ENCODE measurements at places on chromosomes 4 and X. TPM values are rescaled to one million over a fixed set of nuclear protein-coding genes. Genes with fewer than 3 reads are reported as not detected.

The SORBS2 gene
- total RNA-seq = 17.7 TPM

The PFKFB1 gene
- 0.35 TPM for total RNA-seq

The AKAP14 gene
- total RNA-seq = not detected

- no peak for DNase-seq
- no peaks in the 10 kb centered on the region for H3K36me3 ChIP-seq
- H3K27ac ChIP-seq = no peak overlapping the region
- no peak overlapping the region for H3K4me3 ChIP-seq
- peaks cover 9% of the 10 kb centered on the region for H3K27me3 ChIP-seq
These were observed 68.5 kb upstream of the PPP2R3B start for GRCh38 chrX:455199-455598.

DNA sequence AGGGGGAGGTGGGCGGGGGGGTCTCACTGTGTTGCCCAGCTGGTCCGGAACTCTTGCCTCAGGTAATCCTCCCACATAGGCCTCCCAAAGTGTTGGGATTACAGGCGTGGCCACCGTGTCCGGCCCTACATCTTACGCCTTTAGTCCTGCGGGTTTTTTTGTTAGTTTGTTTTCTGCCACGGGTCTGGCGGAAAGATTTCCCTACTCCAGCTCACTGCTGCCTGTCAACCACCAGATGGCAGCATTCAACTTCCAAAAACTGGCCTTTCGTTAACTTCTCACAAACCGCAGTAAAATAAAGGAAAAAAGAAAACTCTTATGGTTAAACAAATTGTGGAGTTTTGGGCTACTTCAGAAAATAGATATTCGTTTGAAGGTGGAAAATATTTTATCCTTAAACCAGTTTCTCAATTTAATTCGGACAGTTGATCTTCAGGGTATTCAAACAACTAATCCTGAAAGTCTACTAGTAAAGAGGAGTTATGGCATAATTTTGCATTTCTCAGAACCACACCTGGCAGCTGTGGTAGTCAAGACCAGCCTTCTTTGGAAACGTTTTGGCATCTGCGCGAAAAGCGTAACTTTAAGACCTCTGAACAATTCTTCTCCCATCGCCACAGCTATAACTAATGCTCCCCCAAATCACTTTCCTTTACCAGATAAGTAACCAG is 41.1 kb downstream of the LUZP4 start:
- no peak overlapping the region for H3K4me3 ChIP-seq
- no peak overlapping the region for H3K27ac ChIP-seq
- no peaks in the 10 kb centered on the region for H3K36me3 ChIP-seq
- peaks cover 18% of the 10 kb centered on the region for H3K27me3 ChIP-seq
- peak; percentile 88 for DNase-seq

GRCh38 chr4:149280806-149281205 is 534.8 kb downstream of the IQCM start:
- H3K36me3 ChIP-seq = no peaks in the 10 kb centered on the region
- no peaks in the 10 kb centered on the region for H3K27me3 ChIP-seq
- no peak overlapping the region for H3K4me3 ChIP-seq
- peak overlapping the region; percentile 4 for H3K27ac ChIP-seq

- no peaks in the 10 kb centered on the region for H3K27me3 ChIP-seq
- H3K4me3 ChIP-seq = no peak overlapping the region
- no peaks in the 10 kb centered on the region for H3K36me3 ChIP-seq
- peak; percentile 33 for DNase-seq
- H3K4me1 ChIP-seq = no peaks in the 10 kb centered on the region
- H3K27ac ChIP-seq = no peak overlapping the region
These were observed 25.8 kb upstream of the VEGFC start for GRCh38 chr4:176818531-176818930.

- H3K4me1 ChIP-seq = no peaks in the 10 kb centered on the region
- DNase-seq = no peak
- H3K4me3 ChIP-seq = no peak overlapping the region
- H3K27me3 ChIP-seq = no peaks in the 10 kb centered on the region
These were observed 114.8 kb upstream of the MAP9 start for GRCh38 chr4:155491336-155492120.

DNA sequence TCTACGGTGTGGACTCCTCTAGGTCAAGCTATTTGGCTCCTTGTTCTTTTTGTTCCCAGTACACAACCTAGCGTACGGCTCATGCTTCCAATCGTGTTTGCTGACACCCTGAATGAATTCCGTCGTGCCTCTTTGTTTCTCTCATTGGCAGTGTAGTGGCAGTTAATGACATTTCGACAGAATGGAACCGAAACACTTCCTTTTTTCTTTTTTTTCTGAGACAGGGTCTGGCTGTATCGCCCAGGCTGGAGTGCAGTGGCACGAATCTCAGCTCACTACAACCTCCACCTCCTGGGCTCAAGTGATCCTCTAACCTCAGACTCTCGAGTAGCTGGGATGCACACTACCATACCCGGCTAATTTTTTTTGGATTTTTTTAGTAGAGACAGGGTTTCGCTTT is 113.3 kb upstream of the ATP6AP2 start:
- no peak overlapping the region for H3K4me3 ChIP-seq
- no peak overlapping the region for H3K27ac ChIP-seq
- no peaks in the 10 kb centered on the region for H3K36me3 ChIP-seq
- H3K27me3 ChIP-seq = peaks cover 56% of the 10 kb centered on the region

- no peaks in the 10 kb centered on the region for H3K4me1 ChIP-seq
- H3K4me3 ChIP-seq = no peak overlapping the region
- DNase-seq = no peak
- H3K27ac ChIP-seq = no peak overlapping the region
These were observed 422.2 kb downstream of the PDHA2 start for GRCh38 chr4:96262057-96262456.

GRCh38 chr4:2250357-2251072 is 8.6 kb upstream of the HAUS3 start:
- peak; percentile 1 for DNase-seq
- H3K4me3 ChIP-seq = no peak overlapping the region
- no peaks in the 10 kb centered on the region for H3K27me3 ChIP-seq

DNA sequence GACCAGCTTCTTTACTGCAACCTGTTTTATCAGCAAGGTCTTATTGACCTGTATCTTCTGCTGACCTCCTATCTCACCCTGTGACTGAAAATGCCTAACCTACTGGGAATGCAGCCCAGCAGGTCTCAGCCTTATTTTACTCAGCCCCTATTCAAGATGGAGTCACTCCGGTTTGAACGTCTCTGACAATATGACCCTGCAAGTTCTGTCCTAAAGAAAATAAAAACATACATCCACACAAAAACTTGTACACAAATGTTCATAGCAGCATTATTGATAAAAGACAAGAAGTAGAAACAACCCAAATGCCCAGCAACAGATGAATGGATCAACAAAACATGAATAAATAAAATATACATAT is 59.5 kb upstream of the FAM9C start:
- H3K4me3 ChIP-seq = no peak overlapping the region
- peaks cover 12% of the 10 kb centered on the region for H3K27me3 ChIP-seq
- DNase-seq = no peak

DNA sequence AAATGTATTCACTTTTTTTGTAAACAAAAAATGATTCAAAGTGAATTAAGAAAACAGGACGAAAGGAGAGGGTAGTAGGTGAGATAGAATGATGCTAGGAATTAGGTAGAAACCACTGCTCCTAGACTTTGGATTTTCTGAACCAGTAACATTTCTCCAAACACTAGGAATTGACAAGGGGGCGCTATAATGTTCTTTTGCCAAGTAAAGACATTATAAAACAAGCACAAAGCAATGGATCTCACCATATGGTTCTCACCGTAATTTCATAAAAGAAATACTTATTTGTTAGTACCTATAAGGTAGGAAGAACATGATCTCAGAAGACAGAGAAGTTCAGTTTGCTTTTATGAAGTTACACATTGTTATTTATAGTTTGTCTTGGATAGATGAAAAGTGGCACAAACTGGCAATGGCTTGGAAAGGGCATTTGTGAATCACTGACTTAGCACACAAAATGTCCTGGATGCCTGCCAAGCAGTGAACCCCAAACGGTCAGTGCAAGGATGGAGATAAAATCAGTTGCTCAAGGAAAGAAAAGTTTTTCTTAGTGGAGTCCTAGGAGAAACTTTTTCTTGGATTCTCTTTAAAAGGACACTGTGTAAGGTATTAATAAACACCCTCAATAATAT is 8.1 kb upstream of the TBC1D1 start:
- no peak overlapping the region for H3K4me3 ChIP-seq
- peaks cover 6% of the 10 kb centered on the region for H3K27me3 ChIP-seq
- H3K36me3 ChIP-seq = no peaks in the 10 kb centered on the region

DNA sequence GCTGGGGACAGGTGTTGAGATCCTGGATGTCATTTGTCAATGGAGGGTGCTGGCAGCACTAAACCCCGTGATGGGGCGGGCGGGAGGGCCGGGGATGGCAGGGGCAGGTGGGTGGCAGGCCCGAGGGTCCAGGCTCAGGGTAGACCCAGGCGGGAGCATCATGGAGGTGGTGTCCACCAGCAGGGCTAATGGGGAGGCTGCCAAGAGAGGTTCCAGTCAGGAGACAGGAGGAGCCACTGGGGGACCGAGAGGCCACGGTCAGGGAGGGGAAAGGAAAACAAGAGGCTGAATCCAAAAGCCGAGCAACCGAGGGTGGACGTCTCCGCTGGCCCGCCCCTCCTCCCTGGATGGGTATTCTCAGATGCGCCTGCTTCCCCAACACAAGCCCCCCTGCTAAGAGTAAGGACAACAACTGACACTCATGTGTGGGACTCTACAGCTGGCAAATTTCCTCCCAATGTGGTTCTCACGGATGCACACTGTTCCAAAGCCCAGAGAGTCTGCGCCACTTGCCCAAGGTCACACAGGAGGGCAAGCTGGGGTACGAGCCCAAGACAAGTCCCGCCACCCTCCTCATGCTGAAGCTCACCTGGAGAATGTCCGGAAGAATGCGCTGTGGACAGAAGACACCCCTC is 132.0 kb downstream of the CPZ start:
- H3K27ac ChIP-seq = no peak overlapping the region
- no peak overlapping the region for H3K4me3 ChIP-seq
- DNase-seq = no peak
- peaks cover 14% of the 10 kb centered on the region for H3K27me3 ChIP-seq

GRCh38 chr4:31125061-31125460 is 404.9 kb downstream of the PCDH7 start:
- H3K27me3 ChIP-seq = no peaks in the 10 kb centered on the region
- H3K27ac ChIP-seq = no peak overlapping the region
- H3K4me3 ChIP-seq = no peak overlapping the region
- no peaks in the 10 kb centered on the region for H3K4me1 ChIP-seq

DNA sequence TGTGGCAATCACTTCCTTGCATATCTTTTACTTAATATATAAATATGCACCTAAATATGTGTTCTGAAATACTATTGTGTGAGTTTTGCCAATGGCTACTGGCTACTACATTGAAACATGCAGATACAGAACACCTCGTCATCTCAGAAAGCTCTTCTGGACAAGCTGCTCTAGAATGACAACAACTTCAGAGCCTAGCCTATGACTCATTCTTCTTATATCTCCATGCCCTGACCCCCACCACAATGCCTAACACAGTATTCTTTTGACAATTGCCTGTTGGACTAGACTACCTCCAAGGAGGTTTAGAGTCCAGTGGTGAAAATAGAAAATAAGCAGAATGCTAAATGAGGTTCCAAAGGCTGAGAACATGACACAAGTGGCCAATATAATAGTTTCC is 17.6 kb upstream of the DMP1 start:
- no peaks in the 10 kb centered on the region for H3K27me3 ChIP-seq
- H3K4me3 ChIP-seq = no peak overlapping the region
- H3K27ac ChIP-seq = no peak overlapping the region
- H3K36me3 ChIP-seq = no peaks in the 10 kb centered on the region

- H3K4me1 ChIP-seq = no peaks in the 10 kb centered on the region
- no peaks in the 10 kb centered on the region for H3K36me3 ChIP-seq
- H3K27me3 ChIP-seq = no peaks in the 10 kb centered on the region
- DNase-seq = no peak
These were observed 378.3 kb downstream of the GBA3 start for GRCh38 chr4:23070848-23071570.

- no peaks in the 10 kb centered on the region for H3K27me3 ChIP-seq
- no peaks in the 10 kb centered on the region for H3K36me3 ChIP-seq
- no peak overlapping the region for H3K27ac ChIP-seq
- H3K4me3 ChIP-seq = no peak overlapping the region
- no peaks in the 10 kb centered on the region for H3K4me1 ChIP-seq
- DNase-seq = no peak
These were observed 68.0 kb upstream of the MAP9 start for GRCh38 chr4:155444721-155445120.

DNA sequence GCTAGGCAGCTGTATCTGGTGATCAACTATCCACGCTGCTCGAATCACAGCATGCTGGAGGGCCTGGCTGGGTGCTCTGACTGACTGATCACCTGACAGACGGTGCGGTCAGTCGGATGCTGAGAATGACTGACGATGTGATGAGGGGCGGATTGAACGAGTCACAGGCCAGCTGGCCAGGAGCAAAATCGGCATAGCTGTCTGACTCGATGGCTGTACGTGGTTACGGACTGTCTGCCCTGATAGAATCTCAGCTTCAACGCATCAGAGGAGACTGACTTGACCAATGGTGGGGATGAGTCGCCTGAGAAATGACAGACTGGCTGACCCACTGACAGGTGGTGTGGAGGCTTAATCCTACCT is 1.0 kb upstream of the SUV39H1 start:
- peak overlapping the region; percentile 53 for H3K4me3 ChIP-seq
- peak overlapping the region; percentile 79 for H3K27ac ChIP-seq
- H3K27me3 ChIP-seq = peaks cover 6% of the 10 kb centered on the region
- DNase-seq = peak; percentile 8
- peaks cover 19% of the 10 kb centered on the region for H3K4me1 ChIP-seq
- H3K36me3 ChIP-seq = peaks cover 11% of the 10 kb centered on the region

DNA sequence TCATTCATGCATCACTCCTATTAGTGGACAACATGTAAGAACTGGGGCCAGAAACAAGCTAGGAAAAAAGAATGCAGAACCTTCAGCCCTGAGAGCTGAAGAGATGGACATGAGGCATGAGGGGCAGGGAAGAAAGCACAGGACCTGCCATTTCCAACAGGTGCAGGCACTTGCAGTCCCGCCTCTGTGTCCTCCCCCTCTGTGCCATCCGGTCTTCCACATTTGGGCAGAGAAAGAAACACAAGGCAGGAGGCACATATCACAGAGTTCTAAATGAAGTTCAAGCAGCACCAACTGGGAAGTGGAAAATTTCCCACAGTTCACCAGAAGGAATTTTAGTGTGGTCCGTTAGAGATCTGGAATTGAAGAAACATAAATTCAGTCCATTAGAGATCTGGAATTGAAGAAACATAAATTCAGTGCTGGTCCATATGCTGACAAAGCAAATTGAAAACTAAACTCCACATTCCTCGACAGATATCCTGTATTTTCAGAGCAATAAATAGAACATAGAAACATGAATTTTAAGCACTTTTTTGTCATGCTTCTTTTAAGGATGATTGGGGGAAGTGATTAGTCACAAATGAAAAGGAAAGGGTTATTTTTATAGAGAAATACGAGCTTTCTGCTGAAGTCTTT is 57.2 kb upstream of the DAPP1 start:
- H3K27ac ChIP-seq = peak overlapping the region; percentile 65
- peaks cover 11% of the 10 kb centered on the region for H3K4me1 ChIP-seq
- H3K27me3 ChIP-seq = no peaks in the 10 kb centered on the region
- no peak overlapping the region for H3K4me3 ChIP-seq
- no peaks in the 10 kb centered on the region for H3K36me3 ChIP-seq

GRCh38 chr4:7500404-7500803 is 65.7 kb upstream of the PSAPL1 start:
- no peaks in the 10 kb centered on the region for H3K36me3 ChIP-seq
- no peak overlapping the region for H3K27ac ChIP-seq
- H3K4me3 ChIP-seq = no peak overlapping the region

GRCh38 chrX:141904262-141904661 is 568 bp downstream of the MAGEC1 start:
- no peak overlapping the region for H3K27ac ChIP-seq
- H3K4me3 ChIP-seq = no peak overlapping the region
- H3K36me3 ChIP-seq = no peaks in the 10 kb centered on the region
- DNase-seq = no peak
- H3K4me1 ChIP-seq = no peaks in the 10 kb centered on the region

GRCh38 chrX:79182616-79183015 is 38.1 kb downstream of the GPR174 start:
- no peaks in the 10 kb centered on the region for H3K27me3 ChIP-seq
- DNase-seq = no peak
- no peak overlapping the region for H3K4me3 ChIP-seq
- no peaks in the 10 kb centered on the region for H3K4me1 ChIP-seq

Data from muscle of leg (tissue), 16 donors.